Neural progenitor cell (in vitro differentiated cells): ENCODE measurements at places on chromosomes 6 and 20. TPM values are rescaled to one million over a fixed set of nuclear protein-coding genes. Genes with fewer than 3 reads are reported as not detected.

EPHA7 gene
- 47.6 and 80.7 TPM in 2 replicates for total RNA-seq

LAMP5 gene
- total RNA-seq, result 2.6 and 3.2 TPM in 2 replicates

DNA sequence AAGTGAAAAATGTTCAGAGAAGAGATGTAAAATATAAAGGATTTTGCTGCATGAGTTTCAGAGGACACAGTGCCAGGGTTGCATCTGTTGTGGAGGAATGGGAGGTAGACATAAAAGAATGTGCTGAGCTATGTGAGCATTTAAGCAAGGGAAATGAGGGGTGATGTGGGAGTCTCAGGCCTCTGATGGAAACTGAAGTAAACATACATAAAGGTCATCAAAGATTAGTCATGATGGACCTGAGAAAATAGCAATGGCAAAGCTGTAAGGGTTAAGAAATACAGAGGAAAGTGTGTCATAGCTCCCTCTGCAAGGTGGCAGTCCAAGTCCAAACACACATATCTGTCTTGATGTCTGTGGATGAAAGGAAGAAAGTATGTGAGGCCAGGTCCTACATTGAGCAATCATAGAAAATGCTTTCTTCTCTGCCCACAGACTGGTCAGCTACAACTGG lies 306.6 kb upstream of the ECI2 start:
- no peak for DNase-seq
- no peaks in the 10 kb centered on the region for H3K27me3 ChIP-seq
- no peak overlapping the region for H3K4me3 ChIP-seq

DNA sequence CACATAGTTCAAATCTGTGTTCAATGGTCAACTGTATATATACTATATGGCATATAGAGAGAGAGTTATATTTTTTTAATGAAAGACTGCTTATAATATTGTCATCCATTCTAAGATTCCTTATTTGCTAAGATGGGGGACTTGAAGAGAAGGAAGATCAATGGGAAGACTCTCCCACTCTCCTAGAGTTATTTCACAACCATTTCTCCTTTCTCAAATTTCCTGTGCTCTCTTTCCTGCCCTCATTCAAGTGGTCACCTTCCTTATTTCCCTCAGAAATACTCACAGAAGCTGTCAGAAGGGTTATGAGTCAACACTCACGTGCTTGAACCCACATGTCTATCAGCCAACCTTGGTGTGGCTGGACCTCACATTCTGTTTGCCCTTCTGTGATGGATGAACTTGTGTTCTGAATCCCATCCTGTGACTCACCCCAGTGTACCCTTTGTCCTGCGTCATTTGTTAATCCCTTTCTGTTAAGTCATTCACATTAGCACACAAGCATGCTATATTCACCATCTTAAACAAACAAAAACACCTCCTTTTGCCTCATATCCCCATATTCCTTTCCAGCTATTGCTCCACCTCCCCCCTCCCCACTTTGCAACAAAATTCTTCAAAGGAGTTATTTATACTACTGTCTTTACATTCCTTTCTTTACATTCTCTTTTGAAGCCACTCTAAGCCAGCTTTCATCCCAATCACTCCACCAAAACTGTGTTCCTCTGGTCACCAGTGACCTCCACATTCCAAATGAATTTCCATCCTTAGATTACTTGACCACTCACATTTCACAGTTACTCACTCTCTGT lies 279.3 kb upstream of the TCF21 start:
- no peak overlapping the region for H3K27ac ChIP-seq
- no peaks in the 10 kb centered on the region for H3K27me3 ChIP-seq
- H3K4me3 ChIP-seq, result no peak overlapping the region
- H3K4me1 ChIP-seq, result peaks cover 4% of the 10 kb centered on the region
- no peaks in the 10 kb centered on the region for H3K36me3 ChIP-seq

DNA sequence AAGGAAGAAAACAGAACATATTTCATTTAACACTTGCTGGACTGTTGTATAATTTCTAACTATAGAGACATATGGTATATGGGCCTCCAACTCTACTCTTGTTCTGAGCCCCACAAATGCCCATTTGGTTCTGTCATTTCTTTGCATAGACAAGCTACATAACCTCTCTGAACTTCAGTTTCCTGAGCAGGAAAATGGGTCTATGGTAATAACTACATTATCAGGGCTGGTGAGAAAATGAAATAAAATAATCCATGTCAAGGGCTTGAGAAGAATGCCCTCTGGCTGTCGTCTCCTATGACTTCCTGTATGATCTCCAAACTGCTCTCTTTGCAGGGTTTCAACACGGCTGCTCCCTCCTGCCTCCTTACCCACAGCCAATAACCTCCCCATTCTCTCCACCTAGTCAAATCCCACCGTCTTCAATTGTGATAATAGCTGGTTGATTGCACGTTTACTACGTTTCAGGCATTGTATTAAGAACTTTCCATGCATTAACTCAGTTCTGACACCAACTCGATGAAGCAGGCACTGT lies 12.0 kb downstream of the ZCCHC3 start:
- H3K27ac ChIP-seq, result peak overlapping the region; percentile 69
- H3K36me3 ChIP-seq, result no peaks in the 10 kb centered on the region

- no peak overlapping the region for H3K27ac ChIP-seq
- H3K27me3 ChIP-seq, result peaks cover 5% of the 10 kb centered on the region
- no peaks in the 10 kb centered on the region for H3K36me3 ChIP-seq
- no peak overlapping the region for H3K4me3 ChIP-seq
- no peak for DNase-seq
Measured at GRCh38 chr6:119676230-119676629, 326.7 kb upstream of the MAN1A1 start.

- H3K27me3 ChIP-seq, result no peaks in the 10 kb centered on the region
- no peaks in the 10 kb centered on the region for H3K4me1 ChIP-seq
- H3K36me3 ChIP-seq, result no peaks in the 10 kb centered on the region
- no peak overlapping the region for H3K27ac ChIP-seq
Measured at GRCh38 chr6:67190733-67191132, 1444.3 kb upstream of the ADGRB3 start.

RSPH3 gene
- 3.6 and 3.9 TPM in 2 replicates for total RNA-seq

GRCh38 chr6:144637541-144637940 lies 352.4 kb downstream of the UTRN start:
- no peaks in the 10 kb centered on the region for H3K4me1 ChIP-seq
- H3K27me3 ChIP-seq, result no peaks in the 10 kb centered on the region
- H3K27ac ChIP-seq, result no peak overlapping the region
- H3K36me3 ChIP-seq, result no peaks in the 10 kb centered on the region
- no peak for DNase-seq

DNA sequence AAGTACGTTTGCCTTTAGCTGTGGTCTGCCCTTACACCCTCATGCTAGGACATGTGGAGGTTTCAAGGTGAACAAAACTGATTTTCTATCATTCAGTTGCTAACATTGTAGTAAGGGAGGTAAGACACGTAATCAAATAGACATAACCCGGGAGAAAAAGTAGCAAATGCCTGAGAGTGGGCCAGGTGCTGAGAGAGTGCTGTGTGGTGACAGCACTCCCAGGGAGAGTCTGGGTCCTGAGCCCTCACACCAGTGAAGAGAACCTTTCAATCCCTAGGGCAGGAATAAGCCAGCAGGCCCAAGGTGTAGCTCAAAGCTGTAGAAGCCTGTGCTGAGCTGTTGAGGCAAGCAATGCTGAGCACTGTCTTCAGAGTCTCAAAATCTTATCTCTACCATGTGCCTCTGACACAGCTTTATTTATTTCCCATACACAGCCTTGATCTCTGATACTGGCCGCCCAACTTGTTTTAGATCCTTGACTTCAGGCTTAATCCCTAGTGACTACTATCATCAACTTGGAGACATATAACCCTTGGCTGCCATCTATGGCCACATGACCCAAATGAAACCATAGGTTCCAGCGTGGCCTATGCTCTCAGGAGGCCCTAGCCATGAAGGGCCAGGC lies 55.2 kb downstream of the TPD52L1 start:
- H3K27ac ChIP-seq, result no peak overlapping the region
- H3K4me1 ChIP-seq, result peaks cover 1% of the 10 kb centered on the region
- H3K36me3 ChIP-seq, result no peaks in the 10 kb centered on the region
- no peak overlapping the region for H3K4me3 ChIP-seq

GRCh38 chr20:48647858-48648257 lies 179.9 kb downstream of the PREX1 start:
- no peak overlapping the region for H3K4me3 ChIP-seq
- H3K36me3 ChIP-seq, result no peaks in the 10 kb centered on the region
- H3K4me1 ChIP-seq, result no peaks in the 10 kb centered on the region
- no peaks in the 10 kb centered on the region for H3K27me3 ChIP-seq
- no peak for DNase-seq
- H3K27ac ChIP-seq, result no peak overlapping the region

GRCh38 chr6:119446609-119447008 lies 97.0 kb upstream of the MAN1A1 start:
- H3K27me3 ChIP-seq, result no peaks in the 10 kb centered on the region
- H3K36me3 ChIP-seq, result no peaks in the 10 kb centered on the region
- DNase-seq, result no peak
- no peak overlapping the region for H3K4me3 ChIP-seq
- H3K4me1 ChIP-seq, result no peaks in the 10 kb centered on the region
- H3K27ac ChIP-seq, result no peak overlapping the region

GRCh38 chr6:77036400-77036799 lies 426.9 kb downstream of the HTR1B start:
- H3K36me3 ChIP-seq, result no peaks in the 10 kb centered on the region
- no peaks in the 10 kb centered on the region for H3K4me1 ChIP-seq
- no peaks in the 10 kb centered on the region for H3K27me3 ChIP-seq
- H3K4me3 ChIP-seq, result no peak overlapping the region
- H3K27ac ChIP-seq, result no peak overlapping the region
- no peak for DNase-seq
